SHP77 (cell line): ENCODE measurements at places on chromosomes 11 and 22.

DNA sequence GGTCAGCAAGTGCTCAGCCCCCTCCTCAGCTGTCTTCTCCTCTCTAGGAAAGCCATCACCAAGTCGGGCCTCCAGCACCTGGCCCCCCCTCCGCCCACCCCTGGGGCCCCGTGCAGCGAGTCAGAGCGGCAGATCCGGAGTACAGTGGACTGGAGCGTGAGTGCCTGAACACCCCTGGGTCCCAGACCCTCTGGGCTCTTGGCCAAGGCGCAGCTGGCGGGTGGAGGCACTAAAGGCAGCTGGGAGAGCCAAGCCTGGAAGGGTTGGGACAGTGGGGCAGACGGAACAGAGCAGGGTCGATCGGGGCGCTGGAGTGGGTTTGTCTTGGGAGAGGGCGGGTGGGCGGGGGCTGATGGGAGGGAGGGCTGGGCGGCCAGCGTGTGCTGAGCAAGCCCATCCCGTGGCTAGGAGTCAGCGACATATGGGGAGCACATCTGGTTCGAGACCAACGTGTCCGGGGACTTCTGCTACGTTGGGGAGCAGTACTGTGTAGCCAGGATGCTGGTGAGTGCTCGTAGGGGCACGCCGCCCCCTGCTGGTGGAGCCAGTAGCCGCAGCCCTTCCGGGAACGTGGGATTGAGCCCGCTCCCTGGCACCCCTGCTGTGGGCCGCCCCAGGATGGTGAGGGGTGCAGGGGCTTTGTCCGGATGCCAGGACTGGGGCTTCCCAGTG, 14.1 kb upstream of the MDK start:
- DNase-seq, result peak; percentile 17

GRCh38 chr22:36022697-36023096, 5.9 kb downstream of the RBFOX2 start:
- no peak for DNase-seq

DNA sequence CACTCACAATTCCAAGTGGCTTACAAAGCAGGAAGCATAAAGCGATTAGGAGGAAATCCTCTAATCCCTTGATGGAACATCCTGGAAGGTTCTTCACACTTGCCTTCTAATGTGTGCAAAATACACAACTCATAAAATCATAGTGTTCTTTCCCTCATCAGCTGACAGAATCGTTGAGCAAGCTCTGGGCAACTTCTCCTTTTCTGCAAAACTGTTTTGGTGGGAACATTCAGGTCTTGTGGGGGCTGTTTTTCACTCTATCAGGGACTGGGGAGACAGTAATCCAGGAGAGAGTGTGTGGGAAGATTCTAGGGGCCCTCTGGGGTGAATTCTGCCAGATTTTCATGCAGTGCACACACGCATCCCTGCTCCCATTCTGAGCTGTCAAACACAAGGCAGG, 53.2 kb downstream of the IRAG1 start:
- DNase-seq, result no peak

DNA sequence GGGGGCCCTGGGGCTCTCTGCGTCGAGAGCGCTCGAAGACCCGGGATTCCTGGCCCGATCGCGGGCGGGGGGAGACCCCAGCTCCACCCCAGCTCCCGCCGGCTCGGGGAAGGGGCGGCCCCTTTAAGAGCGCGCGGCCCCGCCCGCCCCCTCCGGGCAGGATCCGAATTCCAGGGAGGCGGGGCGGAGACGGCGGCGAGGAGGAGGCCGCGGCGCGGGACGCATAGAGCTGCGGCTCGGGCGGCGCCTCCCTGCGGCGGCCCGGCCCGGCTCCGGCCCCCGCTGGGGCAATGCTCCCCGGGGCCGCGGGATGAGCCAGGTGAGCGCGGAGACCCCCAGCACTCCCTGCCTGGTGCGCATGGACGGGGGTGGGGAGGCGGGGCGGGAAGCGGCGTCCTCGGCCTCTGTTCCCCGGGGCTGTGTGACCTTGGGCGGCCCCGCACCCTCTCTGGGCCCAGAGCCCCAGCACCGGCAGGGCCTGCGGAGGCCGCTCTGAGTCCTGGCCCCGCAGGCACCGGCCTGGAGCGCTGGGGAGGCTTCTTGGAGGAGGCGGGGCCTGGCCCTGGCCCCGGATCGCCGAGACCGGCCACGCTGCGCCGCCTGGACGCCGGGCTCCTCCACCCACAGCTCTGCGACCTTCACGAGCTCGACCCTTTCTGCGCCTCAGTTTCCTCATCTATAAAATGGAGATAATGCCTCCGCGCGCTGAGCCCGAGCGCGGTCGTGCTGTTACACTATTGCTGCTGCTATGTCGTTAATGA, 565 bp downstream of the GAS2L1 start:
- DNase-seq, result peak; percentile 58

DNA sequence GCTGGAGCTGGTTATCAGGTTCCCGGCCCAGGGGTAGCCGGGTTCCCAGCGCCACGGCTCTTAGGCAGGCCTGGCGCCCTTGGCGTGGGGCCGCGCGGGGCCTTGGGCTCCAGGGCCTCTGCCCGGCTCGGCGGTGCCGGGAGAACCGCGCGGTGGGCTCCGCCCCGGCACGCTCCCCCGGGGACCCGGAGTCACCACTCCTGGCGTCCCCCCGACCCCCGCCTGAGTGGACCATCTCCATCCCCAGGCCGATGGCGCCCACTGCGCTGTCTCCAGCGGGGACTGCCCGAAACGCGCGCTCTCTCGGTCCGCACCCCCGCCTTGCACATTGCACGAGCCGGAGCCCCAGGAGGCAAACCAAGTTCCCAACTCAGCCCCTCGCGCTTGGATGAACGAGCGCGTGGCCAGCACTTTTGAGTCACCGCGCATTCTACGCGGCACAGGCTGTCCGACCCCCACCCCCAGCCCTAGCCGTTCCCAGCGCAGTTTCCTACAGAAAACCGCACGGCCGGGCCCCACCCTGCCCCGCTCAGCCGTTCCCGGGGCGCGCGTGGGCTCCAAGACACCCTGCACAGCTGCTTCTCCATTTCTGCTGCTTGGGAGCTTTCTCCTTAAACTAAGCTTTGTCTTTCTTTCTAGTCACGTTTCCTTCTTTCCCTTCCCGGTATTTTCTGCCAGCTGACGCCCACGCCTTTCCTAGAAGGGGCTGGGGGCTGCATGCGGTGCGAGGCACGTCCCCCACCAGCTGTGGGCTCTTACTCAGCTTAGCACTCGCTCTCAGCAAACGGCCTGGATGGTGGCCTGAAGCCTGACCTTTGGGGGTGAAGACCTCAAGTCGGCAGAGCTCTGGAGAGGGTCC, 650 bp upstream of the CHID1 start:
- DNase-seq, result no peak

GRCh38 chr11:33724644-33725035, 11.6 kb downstream of the CD59 start:
- DNase-seq, result no peak

- DNase-seq, result no peak
Observed at GRCh38 chr11:46353698-46354097, 6.4 kb downstream of the DGKZ start.
